T1000 (cell line): ENCODE measurements at places on chromosomes 3 and 15.

GRCh38 chr3:134445636-134446035, 40.1 kb downstream of the ANAPC13 start:
- no peak for DNase-seq

GRCh38 chr15:62698646-62699045, 343.9 kb upstream of the TPM1 start:
- no peak for DNase-seq

GRCh38 chr3:121552379-121552778, 6.6 kb upstream of the POLQ start:
- DNase-seq, result no peak

DNA sequence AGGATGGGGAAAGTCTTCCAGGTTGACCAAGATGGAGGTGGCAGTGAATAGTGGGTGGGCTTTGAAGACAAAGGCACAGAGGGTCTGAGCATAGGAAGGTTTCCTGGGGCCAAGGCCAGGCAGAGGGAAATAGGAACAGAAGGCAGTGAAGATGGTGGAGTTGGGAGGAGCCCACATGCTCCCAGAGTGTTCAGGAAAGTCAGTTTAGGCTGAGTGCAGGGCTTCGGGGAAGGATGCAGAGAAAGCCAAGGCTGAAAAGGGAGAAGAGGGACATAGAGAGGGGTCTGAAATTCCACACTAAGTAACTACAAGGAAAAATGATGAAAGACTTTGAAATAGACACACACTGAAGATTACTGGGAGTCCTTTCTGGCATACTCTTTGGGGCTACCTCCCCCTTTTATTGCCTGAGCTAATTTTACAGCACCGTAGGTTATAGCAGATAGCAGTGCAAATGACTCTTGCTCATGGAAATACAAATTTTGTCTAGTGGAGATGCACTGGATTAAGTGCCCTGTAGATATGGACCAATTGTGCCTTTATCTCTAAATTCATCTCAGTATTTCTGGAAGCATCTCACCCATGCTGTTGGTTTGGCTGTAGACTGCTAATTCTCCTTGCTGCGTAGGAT, 3.8 kb downstream of the CX3CR1 start:
- no peak for DNase-seq

DNA sequence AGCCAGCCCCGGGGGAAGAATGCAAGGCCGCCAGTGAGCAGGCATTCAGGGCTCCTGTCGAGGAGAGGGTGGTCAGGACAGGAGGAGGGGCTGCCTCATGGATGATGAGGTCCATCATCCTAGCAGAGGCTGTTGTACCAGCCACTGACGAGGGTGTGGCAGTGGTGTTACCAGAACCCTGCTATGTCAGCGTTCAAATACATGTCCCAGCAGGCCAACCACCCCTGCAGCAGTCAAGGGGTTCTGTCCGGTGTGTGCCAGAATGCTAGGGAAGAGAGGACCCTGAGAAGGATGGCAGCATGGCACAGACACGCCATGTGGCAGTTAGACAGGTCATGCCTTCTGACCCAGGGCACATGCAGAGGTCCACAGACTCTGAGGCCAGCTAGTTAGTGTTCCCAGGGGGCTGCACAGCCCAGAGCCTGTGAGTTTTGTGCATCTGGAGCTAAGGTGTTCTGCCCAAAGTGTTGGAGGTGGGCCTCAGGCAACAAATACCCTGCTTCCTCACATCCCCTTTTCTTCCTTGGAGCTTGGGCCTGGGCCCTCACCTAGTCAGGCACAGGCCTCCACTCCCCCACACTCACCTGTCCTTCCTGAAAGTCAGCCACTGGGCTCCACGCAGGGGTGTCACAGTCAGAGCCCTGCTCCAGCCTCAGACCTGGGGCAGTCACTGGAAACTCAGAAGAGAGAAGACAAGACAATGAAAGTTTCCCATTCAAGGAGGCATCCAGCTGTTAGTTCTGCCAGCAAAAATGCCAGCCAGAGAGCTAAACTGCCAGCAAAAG, 7.8 kb downstream of the PAK6 start:
- DNase-seq, result no peak

DNA sequence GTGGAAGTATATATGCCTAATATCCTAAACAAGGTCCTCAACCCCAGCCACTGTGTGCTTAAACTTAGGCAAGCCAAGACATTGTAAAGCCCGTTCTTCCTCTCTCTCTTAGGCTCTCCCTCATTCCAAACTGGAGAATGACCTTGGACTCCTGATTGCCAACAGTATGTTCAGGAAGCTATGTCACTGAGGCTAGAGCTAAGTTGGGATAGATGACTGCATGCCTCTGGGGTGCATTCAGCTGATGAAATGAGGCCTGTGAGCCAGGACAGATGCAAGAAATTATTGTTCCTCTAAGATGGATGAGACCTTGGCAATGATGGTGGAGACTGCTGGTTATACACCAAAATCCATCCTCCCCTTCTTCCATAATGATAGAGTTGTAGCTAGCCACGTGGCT, 27.9 kb upstream of the TBC1D21 start:
- DNase-seq, result no peak
